ENCODE measurements at places on chromosomes 2 and 18.

GRCh38 chr2:19327496-19327895, 30.9 kb downstream of the OSR1 start:
- no peak for DNase-seq

DNA sequence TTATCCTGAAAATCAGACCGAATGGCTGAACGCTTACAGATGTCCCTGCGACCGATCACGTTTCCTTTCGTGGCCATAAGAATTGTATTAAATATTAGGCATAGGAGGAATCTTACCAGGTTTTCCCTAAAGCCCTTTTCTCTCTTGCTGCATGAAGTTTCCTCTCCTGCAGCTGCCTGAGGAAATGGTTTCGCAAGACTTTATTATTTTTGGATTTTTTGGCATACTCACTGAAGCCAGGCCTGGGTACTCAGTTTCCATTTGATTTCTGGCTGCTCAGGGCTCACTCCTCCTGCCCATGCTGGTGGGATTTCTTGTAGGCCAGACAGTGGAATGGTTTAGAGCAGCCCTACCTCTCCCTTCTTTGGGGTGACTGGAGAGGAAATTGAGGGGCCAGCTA, 114.0 kb downstream of the KLHL29 start:
- no peak for DNase-seq

GRCh38 chr2:191866675-191867506, 20.0 kb upstream of the CAVIN2 start:
- DNase-seq, result no peak

DNA sequence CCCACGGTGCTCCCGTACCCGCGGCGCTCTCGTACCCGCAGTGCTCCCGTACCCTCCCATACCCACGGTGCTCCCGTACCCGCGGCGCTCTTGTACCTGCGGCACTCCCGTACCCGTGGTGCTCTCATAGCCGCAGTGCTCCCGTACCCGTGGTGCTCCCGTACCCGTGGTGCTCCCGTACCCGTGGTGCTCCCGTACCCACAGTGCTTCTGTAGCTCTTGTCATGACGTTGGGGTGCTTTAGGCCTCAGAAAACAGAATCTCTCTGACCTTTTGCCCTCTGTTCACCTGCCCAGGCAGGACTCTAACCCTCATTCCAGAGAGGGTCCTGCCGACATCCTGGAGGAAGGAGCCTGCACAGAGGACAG, 35.3 kb downstream of the SLC66A2 start:
- no peak for DNase-seq

GRCh38 chr2:170276925-170277629, 99.1 kb downstream of the MYO3B start:
- DNase-seq, result peak; percentile 30

DNA sequence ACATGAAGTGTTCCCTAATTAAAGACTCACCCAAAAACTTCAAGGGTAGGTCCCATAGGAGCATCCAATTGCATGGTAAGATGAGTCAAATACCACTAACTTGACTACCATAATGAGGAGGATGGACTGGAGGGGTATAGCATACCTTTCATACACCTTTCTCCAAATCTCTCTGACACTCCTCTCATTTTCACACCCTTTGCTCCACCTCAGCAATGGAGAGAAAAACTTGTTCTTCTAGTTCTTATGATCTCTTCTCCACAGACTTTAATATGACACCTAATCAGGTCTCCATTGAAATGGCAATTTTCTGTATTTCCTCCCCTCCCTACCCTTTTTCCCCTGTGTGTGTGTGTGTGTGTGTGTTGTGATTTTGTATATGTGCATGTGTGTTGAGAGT, 41.1 kb upstream of the MAP2 start:
- DNase-seq, result no peak

- no peak for DNase-seq
Observed at GRCh38 chr2:33835911-33836310, 236.8 kb upstream of the FAM98A start.

- peak; percentile 3 for DNase-seq
Observed at GRCh38 chr2:70984576-70985282, 6.3 kb downstream of the ANKRD53 start.

DNA sequence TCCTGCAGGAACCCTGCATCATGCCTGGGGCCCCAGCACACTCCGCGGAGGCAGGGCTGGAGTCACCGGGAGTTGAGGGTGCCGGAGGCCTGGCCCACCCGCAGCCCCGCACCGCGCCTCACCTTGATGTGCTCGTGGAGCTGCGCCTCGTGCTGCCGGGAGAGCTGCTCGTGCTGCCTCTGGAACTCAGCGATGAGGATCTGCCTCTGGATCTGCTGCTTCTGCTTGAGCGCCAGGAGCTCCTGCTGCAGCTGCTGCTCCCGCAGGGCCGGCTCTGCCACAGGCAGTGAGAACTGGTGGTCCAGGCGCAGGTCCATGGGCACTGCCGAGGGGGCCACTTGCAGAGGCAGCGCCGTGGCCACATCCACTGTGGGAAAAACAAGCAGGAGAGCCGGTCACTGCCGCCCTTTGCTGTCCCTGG, 211.1 kb downstream of the HDAC4 start:
- DNase-seq, result no peak

DNA sequence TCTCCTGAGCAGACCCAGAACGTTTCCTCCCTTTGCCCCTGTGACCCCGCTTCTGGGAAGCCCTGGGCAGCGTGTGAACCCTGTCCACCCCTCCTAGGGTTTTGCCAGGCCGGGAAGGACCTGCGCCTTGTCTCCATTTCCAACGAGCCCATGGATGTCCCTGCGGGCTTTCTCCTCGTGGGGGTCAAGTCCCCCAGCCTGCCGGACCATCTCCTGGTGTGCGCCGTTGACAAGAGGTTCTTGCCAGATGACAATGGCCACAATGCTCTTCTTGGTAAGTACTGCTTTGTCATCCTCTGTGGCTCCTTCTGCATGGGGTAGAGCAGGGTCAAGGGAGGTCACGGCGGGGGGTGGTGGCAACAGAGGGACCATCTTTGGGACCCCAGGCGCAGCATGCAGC, 32.5 kb downstream of the GREB1 start:
- DNase-seq, result no peak

GRCh38 chr2:197450465-197450864, 2.9 kb upstream of the COQ10B start:
- DNase-seq, result no peak

DNA sequence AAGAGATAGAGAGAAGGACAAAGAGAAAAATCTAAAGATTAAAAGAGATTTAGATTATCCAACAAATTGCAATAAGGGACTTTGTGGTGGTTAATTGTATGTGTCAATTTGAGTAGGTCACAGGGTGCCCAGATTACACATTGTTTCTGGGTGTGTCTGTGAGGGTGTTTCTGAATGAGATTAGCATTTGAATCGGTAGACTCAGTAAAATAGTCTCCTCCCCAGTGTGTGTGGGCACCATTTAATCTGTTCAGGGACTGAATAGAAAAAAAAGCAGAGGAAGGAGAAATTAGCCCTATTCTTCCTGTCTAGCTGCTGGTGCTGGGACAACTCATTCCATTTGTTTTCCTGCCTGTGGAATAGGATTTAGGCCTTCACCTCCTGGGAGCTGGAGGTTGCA, 339.8 kb upstream of the EPHA4 start:
- no peak for DNase-seq

GRCh38 chr18:51137026-51137729, 60.3 kb downstream of the MEX3C start:
- DNase-seq, result no peak

DNA sequence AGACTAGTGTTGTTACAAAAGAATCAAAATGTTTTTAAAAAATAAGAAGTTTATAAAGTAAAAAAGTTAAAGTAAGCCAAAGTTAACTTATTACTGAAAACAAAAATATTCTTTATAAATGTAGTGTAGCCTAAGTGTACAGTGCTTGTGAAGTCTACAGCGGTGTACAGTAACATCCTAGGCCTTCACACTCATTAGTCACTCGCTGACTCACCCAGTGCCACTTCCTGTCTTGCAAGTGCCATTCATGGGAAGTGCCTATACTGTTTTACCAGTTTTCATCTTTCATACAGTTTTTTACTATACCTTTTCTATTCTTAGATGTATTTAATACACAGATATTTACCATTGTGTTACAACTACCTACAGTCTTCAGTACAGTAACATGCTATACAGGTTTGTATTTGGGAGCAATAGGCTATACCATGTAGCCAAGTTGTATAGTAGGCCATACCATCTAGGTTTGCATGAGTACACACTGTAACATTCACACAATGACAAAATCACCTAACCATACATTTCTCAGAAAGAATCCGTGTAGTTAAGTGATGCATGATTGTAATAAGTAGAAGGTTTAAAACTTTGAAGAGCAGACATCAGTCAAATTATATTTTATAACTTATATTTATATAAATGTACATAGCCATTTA, 13.4 kb downstream of the SERPINB7 start:
- no peak for DNase-seq
